ENCODE measurements at places on chromosomes 6 and 20.
A peak's percentile ranks its signal among the peaks of the same experiment; 100 is the strongest.

- no peak for DNase-seq
Measured at GRCh38 chr6:154951345-154952200, 43.5 kb upstream of the TIAM2 start.

GRCh38 chr20:44211177-44212039 lies 837 bp upstream of the OSER1 start:
- DNase-seq, result peak; percentile 59

- DNase-seq, result no peak
Measured at GRCh38 chr6:50147371-50147770, 97.6 kb upstream of the DEFB112 start.

DNA sequence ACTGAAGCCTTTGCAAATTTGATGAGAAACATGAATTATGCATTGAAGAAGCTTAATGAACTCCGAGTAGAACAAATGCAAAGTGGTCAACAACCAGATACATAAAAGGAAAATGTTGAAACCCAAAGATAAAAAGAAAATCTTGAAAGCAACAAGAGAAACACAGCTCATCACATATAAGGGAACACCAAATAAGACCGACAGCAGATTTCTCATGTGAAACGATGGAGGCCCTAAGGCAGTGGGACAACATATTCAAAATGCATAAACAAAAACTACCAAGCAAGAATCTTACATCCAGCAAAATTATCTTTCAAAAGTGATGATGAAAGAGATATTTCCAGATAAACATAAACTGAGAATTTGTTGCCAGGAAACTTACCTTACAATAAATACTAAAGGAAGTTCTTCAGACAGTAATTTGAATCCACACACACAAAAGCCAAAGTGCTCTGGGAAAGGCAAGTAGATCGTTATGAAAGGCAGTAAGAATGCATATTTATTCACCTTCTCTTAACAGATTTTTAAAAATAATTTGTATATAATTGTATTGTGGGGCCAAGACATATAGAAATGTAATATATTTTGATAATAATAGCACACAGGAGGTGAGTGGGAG lies 22.5 kb downstream of the SLC52A3 start:
- DNase-seq, result no peak

DNA sequence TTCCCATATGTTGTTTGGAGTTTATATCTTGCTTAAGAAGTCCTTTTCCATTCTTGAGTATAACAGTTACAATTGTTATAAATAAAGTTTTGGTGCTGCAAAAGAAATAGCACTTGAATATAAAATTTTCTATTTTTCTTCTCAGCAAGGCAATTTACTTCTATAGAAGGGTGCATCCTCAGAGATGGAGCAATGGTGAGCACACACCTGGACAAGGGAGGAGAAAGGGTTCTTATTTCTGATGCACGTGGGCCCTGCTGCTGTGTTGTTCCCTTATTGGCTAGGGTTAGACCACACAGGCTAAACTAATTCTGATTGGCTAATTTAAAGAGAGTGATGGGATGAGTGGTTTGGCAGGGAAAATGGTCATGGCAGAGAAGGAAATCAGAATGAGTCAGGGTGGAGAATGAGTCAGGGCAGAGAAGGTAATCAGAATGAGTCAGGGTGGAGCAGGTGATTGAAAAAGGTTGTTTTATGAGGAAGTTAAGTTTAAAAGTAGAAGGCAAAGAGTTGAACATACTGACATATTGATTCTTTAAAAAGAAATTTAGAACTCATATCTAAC lies 38.0 kb downstream of the CST8 start:
- no peak for DNase-seq

DNA sequence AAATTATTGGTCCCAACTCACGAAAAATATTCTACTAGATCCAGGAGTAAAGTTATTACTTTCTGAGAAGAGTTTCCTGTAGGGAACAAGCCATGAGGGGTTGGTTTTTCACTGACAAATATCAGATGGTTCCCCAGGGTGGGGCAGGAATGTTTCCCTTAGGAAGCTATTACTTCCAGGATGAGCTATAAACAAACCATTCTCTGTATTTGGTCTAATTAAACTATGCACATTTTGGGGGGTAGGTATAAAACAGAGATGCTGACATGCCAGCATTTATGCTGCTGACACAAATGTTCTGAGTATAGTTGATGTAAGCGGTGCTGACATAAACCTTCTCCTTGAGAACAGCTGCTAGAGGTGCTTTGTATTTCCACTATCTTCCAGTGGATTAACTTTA lies 54.2 kb downstream of the OGFRL1 start:
- no peak for DNase-seq

DNA sequence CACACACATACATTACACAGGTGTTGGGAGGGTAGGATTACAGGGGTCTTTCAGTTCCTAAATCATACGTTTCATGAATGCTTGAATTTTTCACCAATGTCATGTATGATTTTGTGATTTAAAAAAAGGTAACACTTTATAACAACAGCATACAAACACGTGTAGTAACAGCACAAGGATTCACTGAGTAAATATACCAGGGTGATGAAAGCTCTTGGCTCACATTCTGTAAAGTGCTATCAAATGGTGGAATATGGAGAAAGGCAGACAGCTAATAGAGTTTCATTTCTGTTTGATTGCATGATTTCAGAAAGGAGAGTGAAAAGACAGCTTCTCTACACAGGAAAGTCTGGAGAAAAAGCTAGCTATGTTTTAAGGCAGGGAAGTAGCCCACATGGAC lies 231.9 kb downstream of the CD83 start:
- DNase-seq, result no peak

DNA sequence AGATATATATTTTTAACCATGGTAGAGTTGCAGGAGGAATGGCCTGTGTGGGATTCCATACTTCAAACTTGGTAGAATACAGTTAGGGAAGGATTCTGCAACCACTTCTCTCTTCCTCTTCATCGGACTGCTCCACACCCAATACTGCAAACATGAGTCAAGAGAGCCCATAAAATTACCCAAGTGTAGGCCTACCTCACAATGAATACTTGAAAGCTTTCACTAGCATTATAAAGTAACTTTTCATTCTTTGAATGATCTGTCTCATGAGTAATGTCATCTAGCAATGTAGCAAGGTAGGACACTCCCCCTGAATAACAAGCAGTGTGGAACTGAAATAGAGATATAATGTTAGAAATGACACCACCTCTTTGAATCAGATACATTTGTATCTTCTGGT lies 79.4 kb downstream of the FOXC1 start:
- no peak for DNase-seq

DNA sequence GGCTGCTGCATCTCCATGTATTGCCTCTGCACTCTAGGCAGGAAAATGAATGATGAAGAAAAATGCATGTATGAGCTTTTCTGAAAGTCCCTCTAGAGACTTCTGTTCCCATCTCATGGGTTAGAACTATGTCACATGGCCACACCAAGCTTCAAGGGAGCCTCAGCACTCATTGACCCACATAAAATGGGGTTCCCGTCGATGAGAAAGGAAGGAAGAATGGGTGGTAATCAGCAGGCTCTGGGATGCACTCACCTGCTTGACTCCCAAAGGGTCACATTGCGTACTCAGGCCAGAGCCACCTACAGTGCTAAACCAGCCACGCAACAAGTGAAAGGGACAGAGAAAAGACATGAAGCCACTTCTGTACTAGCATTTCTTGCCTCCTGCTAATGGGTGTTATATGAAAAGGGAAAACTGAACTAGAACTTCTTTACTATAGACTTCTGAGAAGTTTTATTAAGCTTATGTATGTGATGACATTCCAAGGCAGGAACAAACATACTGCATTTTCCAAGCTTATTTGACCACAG lies 95.8 kb upstream of the GCM1 start:
- DNase-seq, result no peak

- DNase-seq, result peak; percentile 13
Measured at GRCh38 chr6:35569011-35569461, 56.3 kb upstream of the TULP1 start.

DNA sequence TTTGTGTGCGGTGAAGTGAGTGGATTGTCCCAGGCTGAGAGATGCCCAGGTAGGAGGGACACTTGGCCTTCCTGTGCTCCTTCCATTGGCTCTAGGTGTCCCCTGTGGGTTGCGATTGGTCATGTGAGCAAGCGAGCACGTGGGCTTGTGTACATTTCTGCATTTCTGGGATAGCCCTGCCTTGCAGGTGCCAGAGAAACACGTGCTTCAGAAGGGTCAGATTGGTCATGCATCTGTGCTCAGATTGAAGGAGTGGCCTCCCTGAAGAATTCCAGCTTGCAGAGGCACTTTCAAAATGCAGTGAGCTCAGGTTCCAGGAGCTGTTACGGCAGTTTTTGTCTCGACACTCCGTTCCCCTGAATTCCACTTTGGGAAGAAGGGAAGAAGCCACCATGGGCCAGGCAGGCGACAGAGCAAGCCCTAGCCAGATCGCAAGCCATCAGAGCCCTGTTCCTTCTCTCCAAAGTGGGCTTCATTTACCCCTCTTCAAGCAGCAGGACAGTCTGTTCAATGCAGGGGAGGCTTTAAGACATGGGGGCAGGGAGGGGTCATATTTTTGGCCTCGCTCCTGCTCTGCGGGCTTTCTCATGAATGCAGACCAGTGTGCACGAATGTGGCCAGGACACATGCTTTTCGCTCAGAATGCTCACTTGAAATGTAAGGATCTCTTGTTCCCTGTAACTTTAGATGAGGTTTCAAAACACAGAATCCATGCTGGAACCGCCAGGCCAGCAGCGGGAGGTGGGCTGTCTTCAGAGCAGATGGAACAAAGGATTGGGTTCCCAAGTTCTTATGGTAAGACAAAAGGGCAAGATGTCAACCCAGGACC lies 78.6 kb upstream of the AKAP12 start:
- no peak for DNase-seq

DNA sequence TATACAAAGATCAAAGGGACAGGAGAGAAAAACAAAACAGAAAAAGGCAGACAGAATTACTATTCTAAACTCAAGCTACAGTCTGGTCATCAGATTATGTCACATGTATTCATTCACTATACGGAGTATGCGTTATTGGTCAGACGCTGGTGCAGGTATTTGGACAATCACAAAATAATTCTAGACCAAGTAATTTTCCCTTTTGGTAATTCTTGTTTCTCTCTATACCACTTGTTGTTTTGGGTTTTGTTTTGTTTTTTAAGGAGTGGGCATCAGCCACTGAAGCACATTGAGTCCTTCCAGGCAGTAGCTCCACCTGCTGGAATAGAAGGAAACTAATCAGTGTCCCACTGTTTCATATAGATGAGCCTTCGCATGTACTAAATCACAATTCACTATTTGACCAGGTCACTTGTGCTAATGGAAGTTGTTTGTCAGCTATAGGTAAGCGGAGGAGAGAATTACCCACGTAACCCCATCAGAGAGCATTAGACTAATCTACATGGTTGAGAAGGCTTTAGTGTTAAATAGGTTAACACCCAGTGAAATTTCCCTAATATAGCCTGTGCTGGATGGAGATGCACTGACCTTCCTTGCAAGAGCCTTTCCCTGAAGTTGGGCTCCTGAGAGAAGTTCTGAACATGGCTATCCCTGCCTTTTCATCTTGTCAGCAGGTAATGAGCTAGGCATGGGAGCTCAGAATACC lies 77.9 kb downstream of the TNFAIP3 start:
- DNase-seq, result peak; percentile 17

DNA sequence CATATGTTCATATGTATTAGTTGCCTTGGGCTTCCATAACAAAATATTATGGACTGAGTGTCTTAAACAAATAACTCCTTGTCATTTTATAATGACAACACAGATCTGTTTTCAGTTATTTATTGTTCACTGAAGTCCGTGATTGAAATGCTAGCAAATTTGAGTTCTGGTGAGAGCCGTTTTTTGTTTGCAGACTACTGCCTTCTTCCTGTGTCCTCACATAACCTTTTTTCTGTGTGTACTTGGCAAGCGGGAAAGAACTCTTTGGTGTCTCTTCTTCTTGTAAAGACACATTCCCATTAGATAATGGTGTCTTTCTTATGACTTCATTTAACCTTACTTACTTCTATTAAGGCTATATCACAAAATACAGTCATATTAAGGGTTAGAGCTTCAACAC lies 482.9 kb upstream of the EYS start:
- DNase-seq, result no peak

DNA sequence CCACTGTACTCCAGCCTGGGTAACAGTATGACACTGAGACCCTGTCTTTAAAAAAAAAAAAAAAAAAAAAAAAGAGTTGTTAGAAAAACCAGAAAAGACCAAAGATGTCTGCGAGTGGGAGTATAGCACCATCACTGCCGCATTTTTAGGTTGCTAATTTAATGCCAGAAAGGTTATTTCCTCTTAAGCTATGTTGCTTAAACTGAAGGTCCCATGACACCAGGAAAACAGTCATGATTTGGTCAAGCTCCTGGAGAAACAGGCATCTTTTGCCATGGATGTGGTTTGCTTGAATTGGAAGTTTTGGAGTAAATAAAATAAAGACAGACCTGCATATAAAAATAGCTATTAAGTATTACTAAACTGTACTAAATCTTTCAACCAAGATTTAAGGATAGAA lies 68.3 kb upstream of the TNFRSF21 start:
- no peak for DNase-seq

DNA sequence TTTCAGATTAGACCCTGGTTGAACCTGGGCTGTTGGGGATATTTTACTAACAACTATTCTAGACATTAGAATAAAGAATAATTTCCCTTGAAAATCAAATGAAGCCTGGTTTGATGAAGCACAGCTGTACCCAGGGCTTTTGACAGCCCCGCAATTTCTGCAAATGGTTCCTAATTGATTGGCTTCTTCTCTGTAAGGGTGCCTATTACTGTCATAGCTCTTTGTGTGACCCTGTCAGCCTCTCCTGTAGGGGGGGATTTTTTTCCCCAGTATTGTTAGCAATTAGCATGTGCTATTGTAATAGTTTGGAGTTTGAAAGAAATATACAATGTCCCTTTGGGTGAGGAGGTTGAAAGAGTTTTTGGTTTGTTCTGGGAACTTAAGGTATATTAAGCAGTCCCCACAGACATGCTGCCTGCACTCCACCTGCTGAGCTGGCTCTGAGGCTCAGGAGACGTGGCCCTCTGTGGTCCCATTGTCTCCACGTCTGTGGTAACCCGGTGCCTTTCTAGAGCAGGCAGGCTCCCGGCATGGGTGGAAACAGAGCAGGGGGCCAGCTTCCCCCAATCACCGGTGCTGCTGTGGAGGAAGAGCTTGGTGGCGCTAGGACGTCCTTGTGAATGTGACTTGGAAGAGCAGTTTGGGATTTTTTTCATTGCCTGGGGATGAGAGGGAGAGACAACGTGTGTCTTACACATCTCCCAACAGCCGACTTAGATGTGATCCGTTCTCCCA lies 47.3 kb upstream of the CLDN20 start:
- DNase-seq, result no peak

DNA sequence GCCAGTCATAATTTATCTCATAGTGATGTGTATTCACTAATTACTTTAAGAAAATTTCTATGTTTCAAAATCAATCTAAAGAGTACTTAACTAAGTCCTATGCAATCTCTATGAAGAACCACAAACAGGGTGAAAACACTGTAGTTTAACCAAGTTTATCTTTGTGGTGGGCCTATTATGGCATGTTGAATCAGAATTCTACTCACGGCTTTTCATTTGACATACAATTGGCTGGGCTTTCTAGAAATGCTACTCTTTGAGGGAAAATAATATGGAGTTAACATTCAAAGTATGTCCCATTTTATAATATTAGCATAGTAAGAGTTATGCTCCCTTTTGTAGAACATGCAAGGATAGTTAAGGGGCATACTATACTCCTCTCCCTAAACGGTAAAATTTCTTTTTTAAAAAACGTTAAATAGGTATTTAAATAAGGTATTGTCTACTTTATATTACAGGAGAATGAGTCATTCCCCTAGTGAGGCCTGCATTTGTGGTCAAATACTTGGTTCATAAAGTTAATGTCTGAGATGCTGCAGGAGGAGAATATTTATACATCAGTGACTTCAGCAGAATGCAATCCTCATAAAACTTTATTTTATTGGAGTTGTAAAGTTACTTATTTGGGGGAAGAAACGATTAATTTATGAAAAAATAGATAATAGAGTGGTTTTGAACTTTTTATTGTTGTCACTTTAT lies 1.8 kb downstream of the MOXD1 start:
- no peak for DNase-seq

Measured in G401 (cell line).